Effector CD8-positive, alpha-beta T cell (primary cell): ENCODE measurements at places on chromosomes 7 and 10.
A peak's percentile ranks its signal among the peaks of the same experiment; 100 is the strongest.

- DNase-seq, result no peak
Observed at GRCh38 chr7:42085531-42085930, 151.5 kb downstream of the GLI3 start.

DNA sequence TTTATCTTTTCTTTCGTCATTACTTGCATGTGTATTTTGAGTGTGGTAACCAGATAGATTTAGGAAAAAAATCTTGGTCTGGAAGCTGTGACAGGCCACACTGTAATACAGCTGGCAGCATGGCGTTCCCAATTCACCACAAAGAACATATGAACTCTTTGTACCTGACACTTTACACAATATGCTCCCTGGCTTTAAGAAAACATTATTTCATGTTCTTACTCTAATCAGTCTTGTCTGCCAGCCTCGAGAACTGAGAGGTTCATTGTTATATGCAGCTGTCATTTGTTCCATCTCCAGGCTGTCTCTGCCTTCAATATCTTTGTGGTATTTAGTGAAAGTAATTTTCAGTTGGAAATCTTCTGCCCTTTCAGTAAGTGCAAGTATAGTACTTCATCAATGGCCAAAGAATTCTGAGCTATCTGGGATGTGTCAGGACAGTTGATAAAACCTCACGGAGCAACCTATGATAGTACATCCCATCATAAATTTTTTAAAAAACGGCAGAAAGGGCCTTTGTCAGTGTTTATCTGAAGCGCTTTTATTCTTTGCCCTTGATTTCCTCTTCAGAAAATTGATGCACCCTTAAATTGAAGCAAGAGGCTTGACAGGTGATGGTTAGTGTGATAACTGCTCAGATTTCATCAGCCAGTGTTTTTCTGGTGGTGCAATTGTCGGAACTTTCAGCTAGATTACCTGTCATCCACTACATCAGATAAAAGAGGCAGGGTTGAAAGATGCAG is 146.3 kb upstream of the SP8 start:
- DNase-seq, result no peak

DNA sequence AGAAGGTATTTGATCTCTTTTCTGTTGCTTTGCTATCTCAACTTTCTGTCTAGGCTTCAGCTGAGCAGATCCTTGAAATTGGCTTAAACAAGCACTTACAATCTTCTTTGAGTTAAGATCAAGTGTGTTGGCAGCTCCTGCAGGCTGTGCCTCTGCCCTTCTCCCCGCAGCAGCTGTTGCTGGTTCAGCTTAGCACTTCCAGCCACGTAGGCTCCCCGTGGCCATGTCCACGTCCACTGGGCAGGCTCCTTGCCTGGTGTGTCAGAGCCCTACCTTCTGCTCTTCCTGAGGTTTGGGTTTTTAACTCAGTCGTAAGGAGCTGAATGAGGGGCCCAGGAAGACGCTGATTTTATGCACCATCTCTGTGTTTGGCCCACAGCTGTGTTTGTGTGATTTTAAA is 47.2 kb downstream of the CAMK1D start:
- DNase-seq, result no peak

- no peak for DNase-seq
Observed at GRCh38 chr10:11626071-11626470, 14.6 kb upstream of the USP6NL start.

GRCh38 chr10:91865562-91866081 is 43.7 kb downstream of the FGFBP3 start:
- no peak for DNase-seq

DNA sequence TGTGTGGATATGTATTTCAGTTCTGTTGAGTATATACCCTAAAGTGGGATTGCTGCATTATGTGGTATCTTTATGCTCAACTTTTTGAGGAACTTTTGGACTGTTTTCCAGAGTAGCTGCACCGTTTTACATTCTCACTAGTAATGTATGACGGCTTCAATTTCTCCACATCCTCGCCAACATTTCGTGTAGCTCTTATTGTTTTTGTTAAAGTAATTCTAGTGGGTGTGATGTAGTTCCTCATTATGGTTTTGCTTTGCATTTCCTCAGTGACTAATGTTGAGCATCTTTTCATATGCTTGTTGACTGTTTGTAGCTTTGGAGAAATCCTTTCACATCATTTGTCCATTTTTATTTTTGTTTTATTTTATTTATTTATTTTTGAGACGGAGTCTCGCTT is 4.5 kb downstream of the STMP1 start:
- no peak for DNase-seq

- DNase-seq, result no peak
Observed at GRCh38 chr7:44498230-44498954, 7.9 kb upstream of the NUDCD3 start.

DNA sequence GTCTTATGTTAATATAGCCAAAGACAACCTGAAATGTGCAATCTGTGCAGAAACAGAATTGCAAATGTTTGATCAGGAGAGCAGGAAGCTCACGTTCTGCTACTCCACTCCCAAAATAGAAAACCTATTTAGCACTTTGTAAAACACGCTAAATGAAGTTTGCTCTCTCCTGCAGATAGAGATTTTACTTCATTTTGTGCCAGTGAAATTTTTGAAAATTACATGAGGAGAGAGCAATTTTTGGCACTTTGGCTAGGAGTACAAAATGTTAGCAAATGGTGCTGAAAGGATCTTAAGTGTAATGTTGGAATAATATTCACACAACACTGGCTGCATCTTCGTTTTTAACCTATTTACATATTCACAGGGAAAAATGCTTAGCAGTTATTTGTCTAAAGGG is 61.9 kb downstream of the SEM1 start:
- DNase-seq, result no peak

- no peak for DNase-seq
Observed at GRCh38 chr10:125779403-125780327, 4.0 kb upstream of the MMP21 start.

GRCh38 chr7:117982071-117983055 is 109.1 kb upstream of the CTTNBP2 start:
- no peak for DNase-seq

DNA sequence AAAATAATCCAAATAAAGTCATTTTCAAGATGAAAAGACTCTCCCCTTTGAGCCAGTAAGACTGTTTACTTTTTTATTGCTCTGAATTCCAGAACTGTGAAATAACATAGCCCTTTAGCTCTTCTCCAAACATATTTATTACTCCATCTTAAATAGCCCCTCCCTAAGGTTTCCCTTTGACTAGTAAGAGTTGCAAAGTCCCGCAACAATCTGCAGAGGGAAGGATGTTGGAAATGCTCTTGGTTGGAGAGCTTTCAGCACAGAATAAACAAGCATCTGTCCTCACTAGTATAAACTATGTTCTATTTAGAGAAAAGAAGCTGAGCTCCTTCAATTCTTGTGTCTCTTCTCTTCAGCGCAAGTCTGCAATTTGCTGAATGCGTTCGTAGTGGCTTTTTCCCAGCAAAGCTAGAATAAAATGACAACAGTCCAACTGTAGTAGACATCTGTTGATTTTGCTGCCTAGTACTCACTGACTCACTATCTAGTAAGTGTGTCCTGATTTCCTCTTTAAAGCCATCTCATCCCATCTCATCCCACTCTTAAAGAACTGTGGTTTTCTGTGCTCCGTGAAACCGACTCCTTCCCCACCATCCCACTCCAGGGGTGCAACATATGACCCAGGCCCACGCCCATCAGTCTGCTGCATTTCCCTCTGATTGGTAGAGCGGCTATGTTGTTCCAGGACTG is 104.0 kb downstream of the FAM107B start:
- no peak for DNase-seq

DNA sequence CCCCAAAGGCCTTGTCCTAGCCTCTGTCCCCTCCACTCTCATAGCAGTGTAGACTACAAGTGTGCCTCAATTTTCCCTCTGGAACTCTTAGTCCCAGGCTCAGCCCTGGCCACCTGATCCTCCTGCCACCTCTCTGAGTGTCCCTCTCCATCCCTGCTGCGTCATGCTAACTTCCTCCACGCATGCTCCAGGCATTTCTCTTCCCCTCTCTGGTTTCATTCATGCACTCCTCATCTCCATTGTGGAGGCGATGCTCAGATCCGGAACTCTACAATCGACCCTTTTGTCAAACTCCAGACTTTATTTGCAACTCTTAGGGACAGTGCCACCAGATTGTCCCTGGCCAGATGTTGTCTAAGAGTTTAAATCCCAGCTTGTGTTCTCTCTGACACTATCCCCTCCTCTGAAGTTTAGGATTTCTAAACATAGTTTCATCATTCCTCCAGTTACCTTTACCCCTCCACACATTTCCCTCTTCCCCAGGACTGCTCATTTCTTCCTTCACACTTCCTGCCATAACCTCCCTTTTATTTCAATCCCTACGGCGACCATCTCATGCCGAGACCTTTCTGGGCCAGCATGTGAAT is 492.6 kb downstream of the PLXNA4 start:
- DNase-seq, result no peak

- DNase-seq, result no peak
Observed at GRCh38 chr7:116630932-116631671, 40.9 kb upstream of the MET start.

DNA sequence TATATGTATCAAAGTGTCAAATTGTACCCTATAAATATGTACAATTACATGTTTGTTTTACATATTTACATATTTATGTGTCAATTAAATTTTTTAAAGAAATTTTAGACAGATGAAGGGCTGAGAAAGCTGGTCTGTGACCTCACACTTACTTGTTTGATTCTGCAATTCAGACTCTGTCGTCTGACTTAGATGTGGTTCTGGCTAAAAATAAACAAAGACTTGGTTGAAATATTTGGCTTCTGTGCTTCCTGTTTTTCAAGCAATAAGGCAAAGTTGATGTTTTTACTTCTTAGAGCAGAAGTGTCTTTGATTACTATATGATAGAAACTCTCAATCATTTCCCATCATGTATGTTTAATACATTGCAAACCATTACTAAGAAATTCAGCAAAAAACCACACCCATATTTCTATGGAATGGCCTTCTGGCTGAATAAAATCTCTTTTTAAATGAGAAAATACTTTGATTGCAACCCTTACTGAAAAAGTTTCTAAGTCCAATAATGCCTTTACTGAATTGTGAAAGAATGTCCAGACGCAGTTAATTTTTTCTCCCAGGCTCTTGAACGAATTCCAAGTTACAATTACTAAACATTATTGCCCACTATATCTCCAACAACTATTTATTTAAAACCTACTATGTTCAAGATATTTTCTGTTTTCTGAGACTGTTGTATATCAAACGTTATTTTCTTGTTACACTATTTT is 59.5 kb upstream of the PRKG1 start:
- no peak for DNase-seq

GRCh38 chr7:89666136-89666835 is 488.0 kb upstream of the STEAP1 start:
- no peak for DNase-seq

- no peak for DNase-seq
Observed at GRCh38 chr7:2520131-2520760, 672 bp downstream of the LFNG start.

DNA sequence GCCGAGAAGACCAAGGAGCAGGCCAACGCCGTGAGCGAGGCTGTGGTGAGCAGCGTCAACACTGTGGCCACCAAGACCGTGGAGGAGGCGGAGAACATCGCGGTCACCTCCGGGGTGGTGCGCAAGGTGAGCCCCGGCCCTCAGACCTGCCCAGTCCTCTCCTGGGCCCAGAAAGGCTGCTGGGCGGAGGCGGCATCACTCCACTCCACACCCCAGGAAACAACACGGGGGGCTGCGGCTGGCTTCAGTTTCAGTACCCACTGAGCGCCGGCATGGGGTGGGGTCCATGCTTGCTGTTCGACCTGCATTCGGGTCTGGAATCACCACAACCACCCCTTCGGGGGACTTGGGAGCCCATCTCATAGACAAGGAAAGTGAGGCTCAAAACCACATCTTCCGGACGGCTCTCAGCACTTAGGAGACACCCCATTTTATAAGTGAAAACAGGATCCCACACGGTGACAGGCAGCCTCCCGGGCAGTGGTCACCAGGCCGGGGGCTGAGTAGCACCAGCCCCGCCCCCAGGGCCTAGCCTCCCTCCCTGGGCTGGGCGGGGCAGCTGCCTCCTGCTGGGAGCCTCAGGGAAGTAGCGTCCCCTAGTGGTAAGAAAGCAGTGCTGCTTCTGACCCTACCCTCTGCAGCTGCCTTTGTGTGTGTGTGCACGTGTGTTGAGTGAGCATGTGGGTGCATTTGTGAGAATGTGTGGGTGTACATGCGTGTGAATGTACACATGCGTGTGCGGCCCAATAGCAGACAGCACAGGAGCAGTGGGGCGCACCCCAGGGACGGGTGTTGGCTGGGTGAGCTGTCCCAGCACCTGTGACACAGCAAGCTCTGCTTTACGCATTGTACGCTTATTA is 1.8 kb downstream of the SNCG start:
- no peak for DNase-seq

GRCh38 chr7:75689246-75690099 is 49.3 kb downstream of the HIP1 start:
- no peak for DNase-seq

DNA sequence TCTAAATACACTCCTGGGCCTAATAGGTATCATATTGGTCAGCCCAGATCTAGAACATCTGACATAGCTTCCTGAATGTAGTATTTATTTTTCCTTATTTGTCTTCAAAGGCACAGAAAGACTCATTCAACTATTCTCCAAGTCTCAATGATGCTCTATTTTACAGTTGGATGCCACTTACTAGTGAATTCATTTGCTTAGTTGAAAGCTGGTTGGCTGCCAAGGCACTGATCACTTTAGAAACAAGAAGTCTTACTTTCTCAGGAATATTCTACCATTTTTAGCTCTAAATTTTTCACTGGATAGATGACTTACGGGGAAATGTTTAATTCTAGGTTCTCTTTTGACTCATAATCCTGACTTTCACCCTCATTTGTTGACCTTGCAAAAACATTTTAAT is 863.4 kb downstream of the SORCS1 start:
- no peak for DNase-seq

- DNase-seq, result no peak
Observed at GRCh38 chr7:108584211-108584610, 14.5 kb downstream of the DNAJB9 start.

GRCh38 chr10:133456041-133456951 is 2.6 kb downstream of the SCART1 start:
- no peak for DNase-seq

DNA sequence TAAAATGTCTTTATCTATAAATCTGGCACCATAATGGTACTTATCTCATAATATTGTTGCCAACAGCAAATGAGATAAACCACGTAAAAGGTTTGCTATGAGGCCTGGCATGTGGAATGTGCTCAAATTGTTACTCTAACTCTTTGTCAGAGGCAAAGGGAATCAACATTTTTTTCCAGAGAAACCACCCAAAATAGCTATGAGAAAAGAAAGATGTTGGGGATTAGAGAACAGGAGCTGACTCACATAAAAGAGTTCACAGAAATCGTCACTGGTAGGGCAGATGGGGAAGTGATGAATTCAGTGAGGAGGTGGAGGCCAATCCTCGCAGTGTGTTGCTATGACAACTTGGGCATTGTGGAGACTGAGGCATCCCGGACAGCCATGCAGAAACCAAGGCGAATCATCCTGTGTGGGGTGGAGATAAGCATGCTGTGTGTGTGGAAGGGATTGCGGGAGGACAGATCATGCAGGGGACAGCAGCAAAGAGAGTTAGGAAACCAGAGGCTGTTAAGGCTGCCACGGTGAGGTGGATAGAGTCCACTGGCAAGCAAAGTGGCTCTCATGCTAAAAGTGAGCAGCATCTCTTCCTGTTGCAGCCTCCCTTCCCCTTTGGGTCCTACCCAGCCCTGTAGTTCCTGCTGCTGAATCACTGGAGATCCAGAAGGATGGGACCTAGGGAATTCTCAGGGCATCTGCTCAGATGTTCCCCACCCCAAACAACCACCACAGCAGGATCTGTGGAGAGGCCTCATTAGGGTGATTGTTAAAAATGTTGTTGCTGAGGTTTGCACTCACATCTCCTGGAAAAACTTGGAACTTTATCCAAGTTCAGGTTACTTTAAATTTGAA is 103.9 kb downstream of the CUBN start:
- peak; percentile 4 for DNase-seq

GRCh38 chr7:103593691-103594090 is 147.7 kb upstream of the SLC26A5 start:
- no peak for DNase-seq
